ENCODE measurements at places on chromosomes 2 and 18.
A peak's percentile ranks its signal among the peaks of the same experiment; 100 is the strongest.

- DNase-seq = peak; percentile 42
These were observed 207.6 kb downstream of the MGAT5 start for GRCh38 chr2:134461511-134461910.

DNA sequence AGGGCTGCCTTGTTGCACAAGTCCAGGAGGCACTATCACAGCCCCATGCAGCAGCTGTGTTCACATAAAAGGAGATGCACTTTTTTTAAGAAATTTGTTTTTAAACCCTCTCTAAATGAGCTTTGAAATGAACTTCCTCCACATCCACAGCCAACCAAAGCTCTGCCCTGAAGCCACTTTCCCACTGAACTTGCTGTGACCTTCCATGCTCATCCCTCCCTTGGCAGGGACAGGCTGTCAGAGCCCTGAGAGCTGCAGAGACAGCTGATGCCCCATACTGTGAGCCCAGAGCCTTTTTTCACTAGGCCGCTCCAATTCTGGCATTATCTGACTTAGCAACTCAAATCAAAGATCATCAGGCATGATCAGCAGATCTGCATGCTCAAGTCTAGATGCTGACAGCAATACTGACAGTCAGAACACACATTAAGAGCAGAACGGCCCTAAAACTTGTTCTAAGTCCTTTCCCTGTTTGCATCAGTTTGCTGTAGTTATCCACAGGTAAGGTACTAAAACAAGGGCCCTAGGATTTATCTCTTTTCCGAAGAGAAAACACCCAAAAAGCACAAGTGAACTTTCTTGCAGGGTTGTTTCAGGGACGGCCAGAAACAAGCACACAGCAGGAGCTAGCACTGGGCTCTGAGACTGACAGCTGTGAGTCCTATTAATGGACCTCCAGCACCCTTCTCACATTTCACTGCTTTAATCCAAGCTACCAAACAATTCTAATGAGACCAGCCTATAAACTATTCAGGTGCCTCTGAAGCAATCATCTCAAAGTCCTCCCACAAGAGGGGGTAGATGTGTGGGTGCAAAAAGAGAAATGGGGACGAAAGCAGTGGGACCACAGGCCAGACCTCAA lies 34.9 kb downstream of the RNU4ATAC start:
- no peak for DNase-seq

- DNase-seq = peak; percentile 71
These were observed at the start of gene KCNK3 for GRCh38 chr2:26692279-26692896. Gene KCNK3, plus strand, starts transcription at chr2:26692722. Its CDS starts 154 bp downstream, at chr2:26692876.

DNA sequence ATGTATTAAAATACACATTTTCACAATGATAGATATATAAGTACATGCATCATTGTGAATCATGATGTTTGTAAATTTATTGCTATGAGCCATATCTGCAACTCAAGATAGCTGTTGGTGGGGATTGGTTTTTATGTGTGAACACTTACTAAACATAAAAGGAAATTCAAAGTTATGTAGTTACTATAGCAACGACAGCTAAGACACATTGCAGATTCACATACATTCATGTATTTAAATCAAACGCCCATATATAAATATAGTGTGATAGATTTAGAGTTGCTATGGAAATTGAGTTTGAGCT lies 65.6 kb downstream of the MAPRE2 start:
- no peak for DNase-seq

- peak; percentile 13 for DNase-seq
These were observed 447.4 kb downstream of the EPHA4 start for GRCh38 chr2:221124532-221125240.

- no peak for DNase-seq
These were observed 11.2 kb upstream of the STAT1 start for GRCh38 chr2:191025135-191025534.

DNA sequence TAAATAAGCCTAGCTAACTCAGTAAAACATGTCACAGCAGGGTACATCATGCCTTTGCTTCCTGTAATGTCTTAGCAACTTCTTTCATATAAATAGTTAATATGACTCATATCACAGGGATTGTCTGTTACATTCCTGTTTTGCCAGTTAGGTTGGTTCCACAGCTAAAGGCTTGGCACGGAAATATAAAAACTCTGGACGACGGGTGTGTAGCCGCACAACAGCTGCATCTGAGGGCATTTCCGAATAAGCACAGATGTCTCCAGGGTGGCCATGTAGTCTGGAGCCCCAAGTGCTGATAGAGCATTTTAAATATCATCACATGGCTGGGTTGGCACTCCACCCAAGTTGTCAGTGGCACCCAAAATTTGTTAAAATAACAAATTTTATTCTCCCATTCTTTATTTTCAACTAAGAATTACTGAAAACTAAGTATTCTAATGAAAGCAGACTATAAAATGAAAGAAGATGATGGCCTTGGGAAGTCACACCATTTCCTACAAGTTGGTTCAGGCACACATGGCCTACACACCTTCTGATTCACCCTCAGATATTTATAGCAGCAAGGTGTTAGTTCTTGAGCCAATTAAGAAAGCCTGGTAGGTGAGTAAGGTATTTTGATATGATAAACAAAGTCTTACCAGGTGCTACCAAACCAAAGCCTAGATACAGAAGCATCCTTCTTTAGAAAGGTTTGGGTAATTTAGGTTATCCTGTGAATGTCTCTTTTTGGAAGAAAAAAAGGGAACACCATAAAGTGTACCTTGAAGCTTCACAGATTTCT lies 61.8 kb upstream of the STK17B start:
- peak; percentile 88 for DNase-seq

GRCh38 chr2:7539760-7540159 lies 622.5 kb downstream of the RNF144A start:
- DNase-seq = peak; percentile 98

GRCh38 chr2:233990261-233990798 lies 60.2 kb upstream of the SPP2 start:
- no peak for DNase-seq

DNA sequence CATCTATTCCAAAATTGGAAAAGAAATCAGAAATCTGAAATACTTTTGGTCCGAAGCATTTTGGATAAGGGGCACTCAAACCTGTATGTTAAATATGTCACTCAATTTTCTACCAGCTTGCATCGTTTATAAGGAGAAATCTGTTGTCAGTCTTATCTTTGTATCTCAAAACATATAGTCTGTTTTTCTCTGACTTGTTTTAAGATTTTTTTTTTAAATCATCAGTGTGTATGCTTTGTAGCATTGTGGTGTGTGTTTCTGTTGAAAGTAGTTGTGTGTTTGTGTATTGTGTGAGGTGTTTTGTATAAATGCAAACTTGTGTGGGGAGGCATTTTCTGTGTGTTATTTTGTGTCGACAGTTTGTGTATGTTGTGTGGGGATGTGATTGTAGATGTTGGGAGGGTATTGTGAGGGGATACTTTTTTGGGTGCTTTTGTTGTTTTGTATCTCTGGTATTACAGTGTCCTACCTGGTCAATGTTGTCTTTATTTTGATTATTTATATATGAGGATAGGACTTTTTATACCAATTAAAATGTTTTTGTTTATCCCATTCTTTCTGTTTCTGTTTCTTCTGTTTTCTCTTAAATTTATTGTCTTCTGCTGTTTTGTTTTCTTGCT lies 30.9 kb downstream of the SMCHD1 start:
- DNase-seq = peak; percentile 7
